ENCODE measurements at places on chromosomes 7 and 10. TPM values are rescaled to one million over a fixed set of nuclear protein-coding genes. Genes with fewer than 3 reads are reported as not detected.
A peak's percentile ranks its signal among the peaks of the same experiment; 100 is the strongest.

DNA sequence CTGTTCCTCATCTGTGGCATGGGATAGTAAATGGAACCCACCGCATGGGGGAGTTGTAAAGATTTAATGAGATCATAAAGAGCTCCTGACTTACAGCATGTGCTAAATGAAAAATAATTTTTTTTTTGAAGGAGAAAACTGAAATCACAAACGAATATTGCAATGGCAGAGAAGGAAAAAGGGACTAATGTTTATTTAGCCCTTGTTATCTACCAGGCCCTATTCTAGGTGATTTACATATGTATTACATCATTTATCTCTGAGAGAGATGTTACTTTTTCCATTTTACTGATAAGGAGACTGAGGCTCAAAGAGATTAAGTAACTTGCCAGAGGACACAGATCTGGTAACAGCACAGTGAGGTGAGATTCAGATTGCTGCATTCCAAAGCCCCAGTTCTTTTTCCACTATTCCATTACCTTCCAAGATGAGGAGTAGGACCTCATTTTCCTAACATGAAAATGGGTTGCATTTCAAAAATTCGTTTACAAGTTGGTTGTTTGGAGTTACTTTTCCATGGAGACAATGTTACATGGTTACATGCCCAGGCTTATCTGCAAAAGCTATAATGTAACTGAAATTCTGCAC, 28.6 kb downstream of the VCL start:
- no peak for DNase-seq

- no peak for DNase-seq
Observed at GRCh38 chr10:21508706-21509331, 16.7 kb downstream of the SKIDA1 start.

DNA sequence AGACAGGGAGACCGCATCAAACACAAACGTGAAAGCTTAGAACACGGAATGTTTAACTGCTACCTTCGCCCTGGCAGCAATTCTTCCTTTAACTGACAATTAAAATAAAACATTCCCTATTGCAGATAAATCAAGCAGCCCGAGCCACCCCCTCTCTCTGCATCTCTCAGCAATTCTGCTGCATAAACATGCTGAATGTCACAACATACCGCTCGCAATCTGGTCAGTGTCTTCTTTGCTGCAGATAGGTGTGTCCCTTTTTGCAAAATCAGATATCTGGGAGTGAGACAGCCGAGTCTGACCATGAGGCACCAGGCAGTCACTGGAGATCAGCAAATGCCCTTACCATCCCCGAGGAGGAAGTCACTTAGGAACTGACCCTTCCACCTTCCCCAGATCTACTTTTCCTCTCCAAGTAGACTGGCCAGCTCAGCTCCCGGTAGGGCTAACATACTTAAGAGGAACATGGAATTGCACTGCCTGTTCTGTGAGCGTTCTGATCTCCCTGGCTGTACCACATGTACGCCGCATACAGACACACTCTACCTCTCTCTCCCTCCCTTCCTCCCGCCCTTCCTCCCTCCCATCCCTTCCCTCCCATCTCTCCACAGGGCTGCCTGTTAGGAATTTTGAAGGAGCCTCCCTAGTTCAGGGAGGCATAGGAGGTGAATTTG, at the start of gene FRMD4A:
TSS of gene FRMD4A (minus strand) at position 537 of the 674 bp plus-strand sequence.
- no peak for DNase-seq

Gene PDE6C
- not detected for total RNA-seq

GRCh38 chr7:30886608-30887011, 25.0 kb upstream of the AQP1 start:
- no peak for DNase-seq

Gene TUBAL3
- not detected for total RNA-seq

DNA sequence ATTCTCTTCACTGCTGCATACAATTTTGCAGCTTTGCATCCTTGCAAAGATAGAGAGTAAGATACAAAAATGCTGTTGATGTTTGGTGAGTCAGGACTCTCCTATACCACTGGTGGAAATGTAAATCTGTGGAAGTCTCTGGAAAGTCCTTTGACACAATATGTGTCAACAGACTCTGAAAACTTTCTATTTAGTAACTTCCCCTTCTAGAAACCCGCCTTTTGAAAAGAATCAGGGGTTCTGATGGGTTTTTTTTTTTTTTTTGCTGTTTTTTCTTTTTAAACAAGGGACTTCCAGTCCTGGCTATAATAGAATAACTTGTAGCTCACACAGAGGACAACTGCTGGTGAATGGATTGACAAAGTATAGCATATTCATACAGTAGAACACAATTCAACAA, 16.4 kb downstream of the NOD1 start:
- DNase-seq, result no peak

- peak; percentile 94 for DNase-seq
Observed at GRCh38 chr7:66170309-66171231, 34.6 kb upstream of the TPST1 start.

Data from posterior vena cava (tissue), 2 donors.